Suprapubic skin (tissue), 4 donors: ENCODE measurements at places on chromosomes 2 and 18. TPM values are rescaled to one million over a fixed set of nuclear protein-coding genes. Genes with fewer than 3 reads are reported as not detected.

- DNase-seq = no peak
- H3K36me3 ChIP-seq = no peaks in the 10 kb centered on the region
- peaks cover 12% of the 10 kb centered on the region for H3K4me1 ChIP-seq
- H3K27ac ChIP-seq = no peak overlapping the region
Observed at GRCh38 chr2:7983451-7983850, 698.4 kb upstream of the ID2 start.

- H3K36me3 ChIP-seq = no peaks in the 10 kb centered on the region
- H3K27me3 ChIP-seq = no peaks in the 10 kb centered on the region
- H3K4me1 ChIP-seq = no peaks in the 10 kb centered on the region
- no peak overlapping the region for H3K4me3 ChIP-seq
Observed at GRCh38 chr18:7642331-7642890, 75.3 kb downstream of the PTPRM start.

DNA sequence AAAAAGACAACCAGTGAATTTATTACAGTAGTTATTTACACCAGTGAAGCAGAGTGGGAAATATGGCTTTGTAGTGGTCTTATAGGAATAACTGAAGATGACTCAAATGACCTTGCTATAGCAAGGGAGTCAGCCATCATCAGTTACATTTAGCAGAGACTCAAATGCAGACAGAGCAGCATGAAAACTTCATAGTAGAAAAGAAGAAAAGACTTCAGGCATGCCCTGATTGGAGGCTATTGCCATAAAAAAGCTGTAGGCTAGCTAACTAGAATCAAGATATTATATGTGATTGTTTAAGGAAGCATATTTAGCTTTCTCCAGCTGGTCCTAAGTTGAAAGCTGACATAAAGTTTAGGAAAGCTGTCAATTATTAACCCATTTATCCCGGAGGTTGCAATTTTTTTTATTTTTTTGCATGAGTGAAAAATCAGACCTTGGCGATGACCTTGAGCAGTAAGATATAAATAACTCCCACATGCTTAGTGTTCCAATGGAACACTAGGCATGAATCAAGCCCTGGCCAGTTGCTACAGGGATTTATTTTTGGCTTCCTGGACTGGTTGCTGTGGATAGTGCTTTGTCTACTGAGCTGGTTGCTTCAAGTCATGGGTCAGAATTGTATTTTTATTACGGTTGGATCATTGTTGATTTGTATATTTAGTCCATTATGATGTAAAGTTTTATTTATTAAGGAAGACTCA is 675.6 kb upstream of the VRK2 start:
- H3K4me1 ChIP-seq = no peaks in the 10 kb centered on the region
- no peaks in the 10 kb centered on the region for H3K36me3 ChIP-seq
- no peak overlapping the region for H3K4me3 ChIP-seq
- DNase-seq = no peak

The CTAGE1 gene
- total RNA-seq = not detected

- H3K4me3 ChIP-seq = no peak overlapping the region
- no peaks in the 10 kb centered on the region for H3K27me3 ChIP-seq
- peaks cover 6% of the 10 kb centered on the region for H3K4me1 ChIP-seq
- H3K36me3 ChIP-seq = no peaks in the 10 kb centered on the region
Observed at GRCh38 chr2:191297033-191297432, 51.8 kb downstream of the MYO1B start.

- no peaks in the 10 kb centered on the region for H3K36me3 ChIP-seq
- H3K27ac ChIP-seq = no peak overlapping the region
- no peaks in the 10 kb centered on the region for H3K27me3 ChIP-seq
- H3K4me3 ChIP-seq = no peak overlapping the region
- no peak for DNase-seq
Observed at GRCh38 chr2:110645616-110646015, 32.2 kb downstream of the BUB1 start.

The CDK5R2 gene
- total RNA-seq = not detected

- no peak overlapping the region for H3K4me3 ChIP-seq
- no peak overlapping the region for H3K27ac ChIP-seq
- peaks cover 17% of the 10 kb centered on the region for H3K4me1 ChIP-seq
- no peak for DNase-seq
Observed at GRCh38 chr2:238890131-238890530, 42.2 kb downstream of the TWIST2 start.

- H3K4me1 ChIP-seq = no peaks in the 10 kb centered on the region
- DNase-seq = no peak
- H3K36me3 ChIP-seq = no peaks in the 10 kb centered on the region
- no peaks in the 10 kb centered on the region for H3K27me3 ChIP-seq
Observed at GRCh38 chr2:191441496-191442214, 196.5 kb downstream of the MYO1B start.

DNA sequence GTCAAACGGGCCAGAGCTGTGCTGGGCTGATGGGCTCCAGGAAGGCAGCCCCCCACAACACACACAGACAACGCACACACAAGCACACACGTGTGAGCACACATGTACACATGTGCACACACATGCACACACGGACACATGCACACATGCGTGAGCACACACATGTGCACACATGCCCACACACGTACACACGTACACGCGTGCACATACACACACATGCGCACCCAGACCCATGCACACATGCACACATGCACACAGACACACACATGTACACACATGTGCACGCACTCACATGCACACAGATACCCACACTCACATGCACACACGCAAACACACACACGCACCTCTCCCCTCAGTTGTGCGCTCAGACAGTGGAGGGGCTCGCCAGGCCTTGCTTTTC is 31.2 kb upstream of the HPCAL1 start:
- DNase-seq = no peak
- no peak overlapping the region for H3K27ac ChIP-seq
- no peak overlapping the region for H3K4me3 ChIP-seq
- peaks cover 4% of the 10 kb centered on the region for H3K4me1 ChIP-seq

The EEF1B2 gene
- total RNA-seq = 237 TPM

The OSR1 gene
- total RNA-seq = 7.6 TPM

- H3K27ac ChIP-seq = no peak overlapping the region
- DNase-seq = no peak
- peaks cover 5% of the 10 kb centered on the region for H3K4me1 ChIP-seq
- H3K27me3 ChIP-seq = no peaks in the 10 kb centered on the region
- no peaks in the 10 kb centered on the region for H3K36me3 ChIP-seq
Observed at GRCh38 chr2:60067006-60067405, 486.4 kb downstream of the BCL11A start.

The CYP27C1 gene
- 2.9 TPM for total RNA-seq

DNA sequence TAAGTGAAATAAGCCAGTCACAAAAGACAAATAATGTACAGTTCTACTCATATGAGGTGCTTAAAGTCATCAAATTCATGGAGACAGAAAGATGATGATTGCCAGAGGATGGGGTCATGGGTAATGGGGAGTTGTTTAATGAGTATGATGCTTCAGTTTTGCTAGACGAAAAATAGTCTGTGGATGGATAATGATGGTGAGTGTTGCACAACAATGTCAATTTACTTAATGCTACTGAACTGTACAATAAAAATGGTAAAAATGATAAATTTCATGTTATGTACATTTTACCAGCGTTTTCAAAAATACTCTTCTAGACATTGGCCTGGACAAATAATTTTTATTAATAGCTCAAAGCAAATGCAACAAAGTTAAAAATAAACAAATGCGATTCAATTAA is 118.5 kb upstream of the KYNU start:
- no peak overlapping the region for H3K27ac ChIP-seq
- no peak for DNase-seq
- no peaks in the 10 kb centered on the region for H3K36me3 ChIP-seq
- no peaks in the 10 kb centered on the region for H3K4me1 ChIP-seq
- no peaks in the 10 kb centered on the region for H3K27me3 ChIP-seq
- H3K4me3 ChIP-seq = no peak overlapping the region

GRCh38 chr18:70754486-70754885 is 465.6 kb downstream of the SOCS6 start:
- H3K27me3 ChIP-seq = no peaks in the 10 kb centered on the region
- no peaks in the 10 kb centered on the region for H3K4me1 ChIP-seq

The PPIL3 gene
- 17.4 TPM for total RNA-seq

The EDAR gene
- total RNA-seq = 2.0 TPM

DNA sequence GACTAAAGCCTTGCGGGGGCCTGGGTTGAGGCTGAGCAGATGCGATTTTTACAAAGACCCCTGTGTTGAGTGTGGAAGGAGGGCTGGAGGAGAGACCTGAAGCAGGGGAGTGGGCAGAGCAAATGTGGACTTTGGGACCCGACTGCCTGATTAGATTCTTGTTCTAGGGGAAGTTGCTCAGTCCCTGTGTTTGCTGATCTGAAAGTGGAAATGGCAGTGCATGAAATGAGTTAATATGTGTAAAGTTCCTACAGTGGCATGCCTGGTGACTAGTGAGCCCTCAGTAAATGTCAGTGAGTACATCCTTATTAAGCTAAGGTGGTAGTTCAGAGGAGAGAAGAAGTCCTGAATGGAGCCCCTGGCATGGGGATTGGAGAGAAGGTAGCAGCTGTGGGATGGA is 52.3 kb downstream of the ARMC9 start:
- no peaks in the 10 kb centered on the region for H3K4me1 ChIP-seq
- H3K27me3 ChIP-seq = no peaks in the 10 kb centered on the region
